Stimulated activated memory B cell treated with anti-CD40 and anti-IgM and Interleukin-4, amounts not matched to agents 10 μg/mL and 1 μg/mL and 100 μg/mL, for 72 hours (primary cell): ENCODE measurements at places on chromosomes 6 and 20.

DNA sequence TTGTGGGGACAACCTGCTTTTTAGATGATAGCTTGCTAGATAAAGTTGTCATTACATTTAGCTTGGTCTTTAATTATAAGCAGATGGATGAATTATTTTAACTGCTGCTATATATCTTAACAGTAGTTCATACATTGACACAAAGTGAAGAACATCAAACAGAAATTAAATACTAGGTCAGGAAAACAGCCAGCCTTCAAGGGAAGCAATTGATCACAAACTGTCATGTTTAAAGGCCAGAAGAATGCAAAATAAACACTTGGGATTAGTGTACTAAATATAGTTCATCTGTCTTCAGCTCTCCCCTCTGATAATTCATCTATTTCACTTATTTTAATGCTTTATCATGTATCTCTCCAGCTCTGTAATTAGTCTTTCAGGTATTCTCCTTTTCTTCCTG lies 225.1 kb upstream of the FERMT1 start:
- no peak for ATAC-seq

GRCh38 chr6:87250019-87250418 lies 72.4 kb upstream of the SMIM8 start:
- no peak for ATAC-seq

- ATAC-seq, result no peak
Observed at GRCh38 chr6:154638369-154638768, 94.8 kb upstream of the SCAF8 start.

DNA sequence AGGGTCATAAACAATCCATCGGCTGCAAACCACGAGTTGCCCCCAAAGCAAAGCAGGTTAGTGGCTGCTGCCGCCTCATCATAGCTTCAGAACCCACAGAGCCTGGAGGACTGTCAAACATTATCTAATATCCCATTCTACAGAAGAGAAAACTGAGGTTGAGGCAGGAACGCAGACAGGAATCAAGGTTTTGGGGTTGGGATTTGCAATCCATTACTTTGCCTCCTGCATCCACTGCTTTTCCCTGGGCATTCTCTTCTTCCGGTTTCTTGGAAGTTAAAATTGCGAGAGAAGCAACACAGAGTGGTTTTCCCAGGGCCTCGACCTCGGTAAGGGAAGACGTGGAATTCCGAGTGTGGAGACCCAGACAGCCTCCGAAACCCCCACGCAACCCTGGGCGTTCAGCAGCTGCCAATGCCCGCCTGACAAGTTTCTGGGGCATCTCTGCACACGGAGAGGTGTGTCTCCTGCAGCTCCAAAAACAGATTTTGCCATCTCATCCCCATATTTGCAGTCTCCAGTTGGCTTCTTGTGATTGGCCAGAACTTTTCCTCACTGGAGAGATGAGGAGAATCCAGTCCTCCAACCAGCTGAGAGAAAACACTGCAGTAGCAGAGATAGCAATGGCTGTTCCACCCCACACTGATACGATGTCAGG lies 45.5 kb upstream of the SNAP25 start:
- ATAC-seq, result no peak

DNA sequence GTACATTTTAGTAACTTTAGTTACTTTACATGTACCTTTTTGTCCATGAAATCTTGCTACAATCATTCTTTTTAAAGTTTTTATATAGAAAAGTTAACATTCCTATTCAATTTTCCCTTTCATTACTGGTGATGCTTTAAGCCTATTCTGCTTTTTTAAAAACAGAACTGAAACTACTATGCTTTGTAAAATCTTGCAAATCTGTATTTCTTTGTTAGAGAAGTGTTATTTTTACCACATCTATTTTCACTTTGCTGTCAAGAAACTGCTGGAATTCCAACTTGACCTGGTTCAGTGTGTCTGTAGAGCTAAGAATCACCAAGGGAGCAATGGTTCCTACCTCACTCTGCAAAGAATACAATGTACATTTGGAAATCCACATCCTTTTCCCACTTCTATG lies 21.8 kb upstream of the SAMD5 start:
- ATAC-seq, result no peak

DNA sequence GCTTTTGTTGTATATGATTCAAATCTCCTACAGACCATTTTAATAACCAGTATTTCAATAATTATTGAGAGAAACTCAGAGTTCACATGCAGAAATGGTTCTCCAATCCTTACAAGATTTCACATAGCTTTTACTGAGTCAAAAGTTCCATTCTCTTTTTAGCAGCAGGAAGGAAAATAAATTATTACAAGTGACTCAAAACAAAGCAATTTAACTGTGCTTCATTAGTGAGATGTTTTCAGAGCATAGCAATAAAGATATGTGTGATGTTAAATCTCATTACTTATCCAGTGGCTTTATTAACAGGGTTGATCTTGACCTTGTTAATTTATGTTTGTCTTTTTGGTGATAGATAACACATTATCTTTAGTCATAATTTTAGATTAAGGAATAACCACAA lies 22.0 kb downstream of the KIF13A start:
- ATAC-seq, result no peak
